T47D (cell line): ENCODE measurements at places on chromosomes 12 and 14.
A peak's percentile ranks its signal among the peaks of the same experiment; 100 is the strongest.

DNA sequence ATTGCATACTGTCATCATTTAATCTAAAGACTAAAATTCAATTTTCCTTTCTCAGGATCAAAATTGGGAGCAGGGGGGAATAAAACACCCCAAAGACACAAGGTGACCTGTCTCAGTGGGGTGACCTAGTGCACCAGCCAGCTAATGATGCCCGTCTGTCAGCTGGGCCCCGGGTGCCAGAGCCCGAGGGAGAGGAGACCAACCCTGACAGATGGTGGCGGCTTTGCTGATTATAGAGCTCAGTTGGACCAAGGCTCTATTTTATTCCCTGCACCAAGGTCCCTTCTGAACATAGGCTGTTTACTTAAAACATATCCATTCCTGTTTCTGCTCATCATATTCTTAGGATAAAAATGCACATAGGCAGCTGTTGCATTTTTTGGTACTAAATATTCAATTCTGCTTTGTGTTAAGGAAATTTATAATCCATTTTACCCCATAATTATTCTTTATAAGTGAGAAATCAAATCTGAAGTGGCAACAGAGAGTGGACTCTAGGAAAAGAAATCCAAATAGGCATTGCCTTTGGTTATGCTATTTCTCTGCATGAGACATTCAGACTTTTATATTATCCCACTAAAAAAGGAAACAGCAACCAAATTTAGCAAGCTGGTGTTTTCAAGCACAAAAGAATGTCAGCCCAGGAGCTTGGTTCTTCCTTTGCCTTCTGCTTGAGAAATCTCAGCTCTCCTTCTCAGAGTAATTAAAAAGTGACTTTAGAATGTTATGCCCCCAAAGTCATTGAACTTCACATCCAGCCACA lies 96.8 kb upstream of the IFNG-AS1 start:
- no peak for DNase-seq

DNA sequence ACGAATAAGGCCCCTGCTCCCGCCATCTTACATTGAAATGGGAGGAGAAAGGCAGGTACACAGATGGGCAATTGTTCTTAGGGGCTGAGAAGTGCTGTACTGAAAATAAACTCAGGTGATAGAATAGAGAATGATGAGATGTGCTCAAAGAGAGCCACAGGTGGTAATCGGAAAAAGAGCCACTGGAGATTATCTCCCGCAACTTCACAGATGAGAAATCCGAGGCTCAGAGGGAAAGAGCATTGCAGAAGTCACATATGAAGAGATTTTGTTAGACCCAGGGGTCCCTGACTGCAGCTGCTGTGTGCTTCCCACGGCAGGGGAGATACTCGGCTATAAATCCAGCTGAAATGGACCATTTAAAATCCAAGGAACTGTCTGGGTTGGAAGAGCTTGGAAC lies 73.7 kb downstream of the PRIMA1 start:
- DNase-seq, result no peak

GRCh38 chr12:117481470-117481869 lies 120.0 kb upstream of the NOS1 start:
- no peak for DNase-seq

GRCh38 chr12:27332714-27333402 lies at the start of gene BMAL2:
BMAL2 (plus strand) TSS chr12:27332836; CDS start chr12:27333073, 237 bp downstream.
- peak; percentile 53 for DNase-seq

DNA sequence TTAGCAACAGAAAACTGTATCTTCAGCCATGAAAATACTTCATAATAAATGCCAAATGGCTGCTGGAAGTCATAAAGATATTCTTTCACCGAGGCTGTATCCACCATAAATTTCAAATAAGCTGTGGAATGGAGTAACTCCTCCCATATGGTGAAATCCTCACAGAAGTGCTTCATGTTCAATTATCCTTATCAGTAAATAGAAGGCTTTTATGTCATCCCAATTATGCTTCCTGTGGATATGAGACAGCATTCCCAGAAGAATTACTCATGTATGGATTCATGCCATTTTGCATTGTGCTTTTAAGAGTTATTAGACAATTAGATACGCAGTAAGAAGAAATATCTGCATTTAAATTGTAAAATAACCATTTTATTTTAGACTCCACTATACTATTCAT lies 99.0 kb downstream of the RTN1 start:
- DNase-seq, result no peak

GRCh38 chr12:25797386-25797785 lies 161.1 kb upstream of the RASSF8 start:
- DNase-seq, result no peak

DNA sequence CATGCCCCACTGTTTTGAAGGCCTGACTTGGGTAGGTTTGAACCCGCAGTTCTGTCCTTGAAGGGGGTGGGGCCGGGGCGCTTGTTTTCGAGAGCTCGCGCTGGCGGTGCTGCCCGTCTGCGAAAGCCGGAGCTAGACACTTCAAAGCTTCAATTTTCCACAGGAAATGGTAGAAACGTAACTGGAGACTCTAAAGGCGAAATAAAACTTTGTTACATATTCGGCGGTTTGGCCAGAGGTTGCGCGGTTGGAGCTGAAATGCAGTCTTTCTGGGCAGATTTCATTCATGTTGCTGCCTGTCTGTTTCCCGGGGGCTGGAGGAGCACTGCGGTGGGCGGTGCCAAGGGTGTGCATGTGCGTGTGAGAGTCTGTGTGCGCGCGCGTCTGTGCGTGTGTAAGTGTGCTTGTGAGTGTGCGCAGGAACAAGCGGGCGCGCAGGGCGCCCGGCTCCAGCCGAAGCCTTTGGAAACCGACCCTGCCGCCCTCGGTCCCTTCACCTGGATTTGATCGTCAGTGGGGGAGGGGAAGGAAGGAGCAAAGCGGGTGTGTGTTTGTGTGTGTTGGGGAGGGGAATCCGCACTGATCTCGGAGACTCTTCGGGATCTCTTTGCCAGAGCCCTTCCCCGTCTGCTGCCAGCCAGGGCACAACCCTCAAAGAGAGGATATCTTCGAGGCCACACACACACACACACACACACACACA lies 227.7 kb upstream of the CRY1 start:
- no peak for DNase-seq

DNA sequence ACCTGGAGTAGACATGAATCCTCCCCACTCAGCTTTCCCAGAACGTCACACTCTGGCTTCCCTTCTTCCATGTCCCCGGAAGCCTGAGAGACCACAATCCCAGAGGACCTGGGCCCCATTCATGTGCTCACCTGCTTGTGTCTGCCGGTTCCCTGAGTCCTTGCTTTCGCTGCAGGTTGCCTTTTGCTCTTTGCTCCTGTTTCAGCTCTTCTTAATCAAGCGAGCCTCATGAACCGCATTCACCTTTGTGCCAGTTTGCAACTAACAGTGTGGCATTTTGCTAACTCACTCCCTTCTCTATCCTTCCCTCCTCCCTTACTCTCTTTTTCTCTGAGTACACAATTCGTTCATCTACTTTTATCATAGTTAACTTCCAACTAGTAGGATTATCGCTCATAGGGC lies 23.1 kb downstream of the ENTPD5 start:
- no peak for DNase-seq
